ENCODE measurements at places on chromosomes 5 and 9. TPM values are rescaled to one million over a fixed set of nuclear protein-coding genes. Genes with fewer than 3 reads are reported as not detected.

DNA sequence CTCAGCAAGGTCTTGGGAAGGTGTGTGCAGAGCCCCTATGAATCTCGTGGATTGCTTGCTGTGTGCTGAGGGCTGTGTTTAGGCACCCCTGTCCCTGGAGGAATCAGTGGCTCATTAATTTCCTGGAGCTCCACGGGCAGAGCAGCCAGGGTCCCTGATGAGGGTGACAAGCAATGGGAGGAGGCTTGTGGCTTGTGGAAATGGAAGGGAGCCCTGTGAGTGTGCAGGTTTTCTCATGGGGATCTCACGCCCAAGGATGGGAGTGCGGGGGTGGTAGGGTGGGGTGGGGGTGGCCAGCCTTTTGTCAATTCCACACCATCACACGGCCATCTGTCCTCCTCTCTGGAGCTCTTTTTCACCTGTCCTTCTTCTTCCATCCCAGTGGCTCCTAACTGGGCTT lies 25.3 kb downstream of the PHF2 start:
- DNase-seq, result no peak

DNA sequence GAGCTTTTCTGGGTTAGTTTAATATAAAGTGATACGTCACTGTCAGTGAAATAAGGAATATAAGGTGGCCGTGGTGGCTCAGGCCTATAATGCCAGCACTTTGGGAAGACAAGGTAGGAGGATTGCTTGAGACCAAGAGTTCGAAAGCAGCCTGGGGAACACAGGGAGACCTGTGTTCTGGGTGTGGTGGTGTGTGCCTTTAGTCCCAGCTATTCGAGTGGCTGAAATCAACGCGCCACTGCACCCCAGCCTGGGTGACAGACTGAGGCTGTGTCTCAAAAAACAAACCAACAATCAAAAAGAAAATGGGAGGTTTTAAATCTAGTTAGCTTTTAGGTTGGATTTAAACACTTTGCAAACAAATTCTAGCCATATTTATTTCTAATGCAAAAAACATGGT lies 53.1 kb downstream of the NSD1 start:
- no peak for DNase-seq

DNA sequence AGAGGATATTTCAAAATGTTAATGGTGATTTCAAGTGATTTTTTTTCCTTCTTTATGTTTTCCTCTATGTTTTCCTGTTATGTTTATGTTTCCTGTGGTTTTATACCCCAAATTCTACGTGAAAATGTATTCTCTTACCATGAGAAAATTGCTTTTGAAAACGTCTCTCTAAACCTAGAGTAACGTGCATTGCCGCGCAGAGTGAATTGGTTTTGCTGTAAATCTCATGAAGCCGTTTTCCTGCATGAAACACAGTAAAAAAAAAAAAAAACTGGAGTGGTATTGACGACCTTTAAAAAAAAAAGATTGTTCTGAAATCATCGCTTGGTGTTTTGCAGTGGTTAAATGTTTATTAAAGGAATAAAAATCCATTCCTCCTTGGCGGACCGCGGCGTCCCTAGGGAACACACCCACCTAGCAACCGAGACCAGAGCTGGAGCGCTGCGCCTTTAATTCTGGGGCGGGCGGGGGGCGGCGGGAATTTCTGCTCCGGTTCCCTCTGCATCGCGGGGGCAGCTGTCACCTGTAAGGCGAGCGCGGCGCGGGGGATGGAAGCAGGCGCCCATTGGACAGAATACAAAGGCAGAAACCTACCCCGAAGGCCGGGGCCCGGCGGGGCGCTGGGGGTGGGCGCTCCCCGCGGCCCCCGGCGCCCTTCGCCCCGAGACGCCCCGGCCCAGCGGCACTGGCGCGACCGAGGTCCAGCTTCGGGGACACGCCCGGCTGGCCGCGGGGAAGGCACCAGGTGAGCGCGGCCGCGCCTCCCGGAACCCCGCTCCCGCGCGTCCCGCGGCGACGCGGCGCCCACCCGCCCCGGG lies at the start of gene SOWAHA:
Gene SOWAHA, plus strand, starts transcription at position 522 of the 818 bp plus-strand sequence. CDS start 320 bp downstream, outside the sequence.
- no peak for DNase-seq

GRCh38 chr5:23977997-23978396 lies 470.6 kb downstream of the PRDM9 start:
- DNase-seq, result peak; percentile 86

DNA sequence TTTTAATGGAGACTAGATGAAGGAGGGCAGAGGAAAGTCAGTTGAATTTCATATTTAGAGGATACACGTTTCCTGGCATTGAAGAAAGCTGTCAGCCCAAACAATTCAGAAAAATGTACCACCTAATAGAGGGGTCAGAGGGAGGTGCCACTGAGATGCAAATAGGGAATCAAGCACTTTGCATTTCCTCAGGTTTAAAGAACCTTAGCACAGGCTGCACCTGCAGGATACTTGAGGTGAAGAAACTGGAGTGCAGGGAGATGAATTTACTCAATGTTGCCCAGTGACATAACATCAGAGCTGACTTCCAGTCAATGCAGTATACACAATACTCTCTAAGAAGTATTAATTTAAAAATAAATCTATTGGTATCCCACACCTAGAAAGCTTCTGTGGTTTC lies 67.0 kb upstream of the MAST4 start:
- DNase-seq, result no peak

GRCh38 chr9:88678431-88678830 lies 143.5 kb downstream of the NXNL2 start:
- DNase-seq, result no peak

IFNA21 gene
- not detected for total RNA-seq

GABRA1 gene
- not detected for total RNA-seq

All from HT-29 (cell line).